Activated CD8-positive, alpha-beta memory T cell treated with anti-CD3 and anti-CD28 coated beads, Interleukin-2, amount 50 U/mL, for 48 hours (primary cell): ENCODE measurements at places on chromosomes 6 and 20.
A peak's percentile ranks its signal among the peaks of the same experiment; 100 is the strongest.

DNA sequence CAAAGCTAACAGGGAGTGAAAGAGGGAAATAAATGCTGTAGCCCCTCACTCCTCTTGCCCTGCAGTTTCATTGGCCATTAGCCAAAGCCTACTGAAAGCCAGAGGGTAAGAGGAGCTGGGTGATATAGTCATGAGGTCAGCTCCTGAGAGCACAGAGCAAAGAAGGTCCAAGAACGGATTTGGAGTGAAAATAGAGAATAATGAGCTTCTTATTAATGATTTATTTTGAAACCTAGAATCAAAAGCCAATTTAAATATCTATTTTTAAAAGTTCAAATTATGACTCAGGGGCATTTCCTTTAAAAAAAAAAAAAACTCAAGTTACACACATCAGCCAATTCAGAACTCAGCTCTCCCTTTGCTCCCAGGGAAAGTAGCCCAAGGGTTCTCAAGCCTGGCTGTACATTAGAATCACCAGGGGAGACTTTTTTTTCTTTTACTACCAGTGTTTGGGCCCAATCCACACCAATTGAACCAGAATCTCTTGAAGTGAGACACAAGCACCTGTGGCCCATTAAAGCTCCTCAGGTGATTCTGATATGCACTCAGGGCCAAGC is 79.1 kb downstream of the SNAP25 start:
- no peak for DNase-seq

- no peak for DNase-seq
Observed at GRCh38 chr6:111263837-111264236, 176.5 kb downstream of the SLC16A10 start.

DNA sequence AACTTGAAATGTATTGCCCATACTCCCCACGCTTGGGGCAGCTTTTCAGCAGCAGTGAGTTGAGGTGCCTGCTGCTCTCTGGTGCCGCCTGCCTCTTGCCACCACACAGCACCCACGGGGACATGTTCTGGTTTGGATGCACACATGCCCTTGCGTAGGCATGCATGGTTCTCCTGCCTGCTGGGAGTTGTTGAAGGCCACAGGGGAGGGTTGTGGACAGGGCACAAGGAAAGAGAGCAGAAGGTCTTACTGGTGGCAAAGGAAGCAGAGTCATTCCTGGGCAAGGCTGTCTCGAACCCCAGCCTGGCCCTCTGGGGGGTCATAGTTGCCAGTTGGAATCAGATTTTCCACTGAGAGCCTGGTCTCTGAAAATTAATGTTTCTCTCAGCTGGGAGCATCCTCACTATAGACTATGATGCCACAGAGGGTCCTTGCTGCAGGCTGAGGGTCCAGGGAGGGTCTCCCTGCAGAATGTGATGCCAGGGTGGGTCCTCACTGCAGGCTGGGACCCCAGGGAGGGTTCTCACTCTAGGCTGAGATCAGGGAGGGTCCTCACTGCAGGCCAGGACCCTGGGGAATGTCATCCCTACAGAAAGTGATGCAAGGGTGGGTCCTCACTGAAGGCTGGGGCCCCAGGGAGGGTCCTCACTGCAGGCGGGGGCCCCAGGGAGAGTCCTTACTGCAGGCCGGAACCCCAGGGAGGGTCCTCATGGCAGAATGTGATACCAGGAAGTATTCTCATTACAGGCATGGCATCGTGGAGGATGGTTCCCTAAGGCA is 59.2 kb downstream of the TOX2 start:
- DNase-seq: no peak

GRCh38 chr20:36236786-36237121 is 476 bp downstream of the AAR2 start:
- no peak for DNase-seq

DNA sequence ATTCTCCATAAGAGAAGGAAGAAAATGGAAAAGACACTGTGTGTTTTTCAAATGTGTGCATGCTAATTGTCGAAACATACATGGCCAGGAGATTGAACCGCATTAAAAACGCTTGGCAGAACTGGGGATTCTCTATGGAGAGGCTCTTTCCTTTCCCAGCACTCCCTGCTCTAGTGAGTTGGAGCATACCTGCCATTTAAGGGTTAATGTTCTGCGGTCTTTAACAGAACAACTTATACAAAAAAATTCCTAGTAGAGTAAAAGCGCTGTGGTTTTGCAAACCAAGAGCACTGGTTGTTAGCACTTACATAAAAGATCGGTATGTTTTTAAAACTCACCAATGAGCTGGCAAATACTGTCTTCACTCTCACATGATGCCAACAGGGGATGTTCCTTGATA is 1.5 kb downstream of the TAGAP start:
- no peak for DNase-seq

DNA sequence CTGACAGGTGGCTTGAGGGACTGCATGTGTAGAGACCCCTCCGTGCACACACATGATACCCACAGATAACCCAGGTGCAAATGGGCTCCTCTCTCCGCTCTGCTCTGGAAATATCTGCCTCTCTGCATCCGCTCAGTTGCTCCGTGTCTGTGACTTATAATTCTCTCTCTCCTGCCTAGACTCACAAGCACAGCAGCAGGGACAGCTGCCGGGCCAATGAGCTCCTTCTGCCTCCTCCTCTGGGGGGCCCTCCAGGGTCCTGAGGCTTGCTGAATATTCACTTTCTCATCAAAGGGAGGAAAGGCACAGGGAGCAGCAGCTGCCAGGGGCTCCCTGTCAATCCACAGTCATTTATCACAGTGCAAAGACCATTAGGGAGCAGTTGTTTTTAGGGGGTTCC is 24.1 kb downstream of the LRFN2 start:
- DNase-seq: no peak

DNA sequence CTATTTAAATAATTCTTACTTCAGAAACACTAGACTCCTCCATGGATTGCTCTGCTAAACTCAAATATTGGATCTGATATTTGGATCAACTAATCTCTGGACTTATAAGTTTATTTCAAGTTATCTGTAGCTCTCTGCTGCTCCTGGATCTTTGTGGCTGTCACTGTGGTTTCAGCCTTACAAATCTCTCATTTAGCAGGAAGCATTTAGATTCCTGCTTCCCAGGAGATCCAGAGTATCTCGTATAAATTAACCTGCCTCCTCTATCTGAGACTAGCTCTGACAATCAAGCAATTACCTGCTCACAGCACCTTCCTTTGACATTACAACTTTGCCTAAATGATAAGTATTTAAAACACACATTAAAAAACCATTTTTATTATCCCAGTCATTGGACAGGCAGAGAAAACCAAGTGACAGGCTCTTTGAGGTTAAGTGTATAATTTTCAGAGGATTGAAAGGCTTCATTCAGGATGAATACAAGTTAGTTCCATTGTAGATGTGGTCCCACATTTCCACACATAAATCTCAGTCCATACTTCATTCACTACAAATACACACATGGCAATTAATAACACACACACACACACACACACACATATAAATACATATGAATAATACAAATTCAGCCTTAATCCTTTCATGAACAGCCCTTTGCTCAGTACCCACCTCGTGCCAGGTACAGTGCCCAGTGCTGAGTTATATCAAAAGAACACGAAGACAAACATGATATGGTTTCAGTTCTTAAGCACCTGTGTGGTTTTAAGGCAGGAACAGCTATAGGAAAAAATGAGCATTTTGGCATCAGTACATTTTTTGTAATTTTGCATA is 55.5 kb upstream of the PLCB1 start:
- DNase-seq: no peak

GRCh38 chr6:135075018-135075417 is 20.4 kb upstream of the HBS1L start:
- DNase-seq: no peak

- no peak for DNase-seq
Observed at GRCh38 chr6:158708239-158708638, 58.4 kb downstream of the SYTL3 start.

- no peak for DNase-seq
Observed at GRCh38 chr6:137811916-137812553, 55.0 kb upstream of the TNFAIP3 start.

DNA sequence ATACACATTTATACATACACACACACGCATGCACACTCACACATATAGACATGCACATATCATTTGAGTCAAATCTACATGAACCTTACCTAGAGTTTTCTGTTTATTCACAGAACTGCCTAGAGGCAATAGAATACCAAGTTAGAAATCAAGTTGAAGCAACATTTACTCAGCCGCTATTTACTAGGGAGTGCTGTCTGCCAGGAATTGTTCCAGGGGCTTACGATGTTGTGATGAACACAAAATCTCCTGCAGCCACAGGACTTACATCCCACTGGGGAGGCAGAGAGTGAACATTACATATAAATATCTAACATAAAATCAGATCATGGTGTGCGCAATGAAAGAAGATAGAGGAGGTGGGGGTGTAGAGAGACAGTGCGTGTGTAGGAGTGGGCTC is 80.4 kb downstream of the GCLC start:
- DNase-seq: no peak

- DNase-seq: peak; percentile 46
Observed at GRCh38 chr20:24698189-24698588, 228.8 kb downstream of the SYNDIG1 start.

- no peak for DNase-seq
Observed at GRCh38 chr20:19211661-19212468, 577 bp upstream of the SLC24A3 start.

GRCh38 chr6:131058236-131058635 is 4.8 kb downstream of the EPB41L2 start:
- no peak for DNase-seq

- DNase-seq: peak; percentile 51
Observed at GRCh38 chr20:24951536-24952083, 2.5 kb downstream of the CST7 start.

- DNase-seq: no peak
Observed at GRCh38 chr6:126941751-126942150, 176.7 kb upstream of the RSPO3 start.

DNA sequence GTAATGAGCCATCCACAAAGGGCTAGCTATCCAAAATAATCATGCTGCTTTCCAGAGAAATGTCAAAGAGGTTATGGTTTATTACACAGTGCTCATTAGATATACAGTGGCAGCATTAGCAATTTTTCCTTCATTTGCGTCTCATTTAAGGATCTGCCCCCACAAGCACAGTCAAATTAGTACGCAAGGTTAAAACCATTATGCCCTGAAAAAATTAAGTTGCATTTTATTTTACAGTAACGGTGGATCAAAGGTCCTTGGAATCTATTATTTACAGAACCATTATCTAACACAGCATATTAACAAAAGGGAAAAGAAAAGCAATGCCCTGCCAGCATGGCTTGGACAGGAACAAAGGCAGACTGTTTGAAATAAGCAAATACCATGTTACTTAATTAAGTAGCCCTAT is 144.8 kb downstream of the PDSS2 start:
- DNase-seq: no peak

DNA sequence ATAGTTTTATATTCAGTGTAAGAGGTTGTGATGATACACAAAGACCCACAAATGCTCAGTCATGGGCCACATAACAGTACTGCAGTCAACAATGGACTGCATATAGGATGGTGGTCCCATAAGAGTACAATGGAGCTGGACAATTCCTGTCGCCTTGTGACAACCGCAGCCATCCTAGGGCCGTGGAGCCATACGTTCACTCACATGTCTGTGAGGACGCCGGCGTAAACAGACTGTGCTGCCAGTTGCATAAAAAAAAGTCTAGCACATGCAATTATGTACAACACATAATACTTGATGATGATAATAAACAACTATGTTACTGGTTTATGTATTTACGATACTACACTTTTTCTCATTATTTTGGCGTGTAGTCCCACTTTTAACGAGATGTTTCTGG is 30.9 kb downstream of the BFSP1 start:
- DNase-seq: peak; percentile 36

- peak; percentile 67 for DNase-seq
Observed at GRCh38 chr20:25042531-25043498, 15.1 kb downstream of the ACSS1 start.

- DNase-seq: no peak
Observed at GRCh38 chr20:4009309-4009708, 6.0 kb downstream of the RNF24 start.

DNA sequence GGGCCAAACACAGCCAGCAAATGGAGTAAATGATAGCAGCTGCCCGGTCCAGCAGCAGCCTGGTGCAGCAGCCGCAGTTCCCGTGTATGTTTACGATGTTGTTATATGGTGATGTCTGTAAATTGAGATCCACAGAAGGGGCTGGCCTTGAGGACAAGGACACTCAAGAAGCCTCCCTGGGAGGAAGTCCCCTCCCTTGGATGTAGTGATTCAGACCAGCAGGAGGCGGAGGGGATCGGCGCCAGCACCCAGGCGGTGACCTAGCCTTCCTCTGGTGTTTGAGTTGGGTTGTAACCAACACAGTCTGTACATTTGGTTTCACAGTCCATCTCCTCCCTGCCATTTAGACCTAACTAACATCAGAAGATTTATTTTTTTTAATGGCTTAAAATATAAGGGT is 187.8 kb downstream of the SYNDIG1 start:
- no peak for DNase-seq

GRCh38 chr6:35343092-35343834 is 905 bp downstream of the PPARD start:
- DNase-seq: no peak

DNA sequence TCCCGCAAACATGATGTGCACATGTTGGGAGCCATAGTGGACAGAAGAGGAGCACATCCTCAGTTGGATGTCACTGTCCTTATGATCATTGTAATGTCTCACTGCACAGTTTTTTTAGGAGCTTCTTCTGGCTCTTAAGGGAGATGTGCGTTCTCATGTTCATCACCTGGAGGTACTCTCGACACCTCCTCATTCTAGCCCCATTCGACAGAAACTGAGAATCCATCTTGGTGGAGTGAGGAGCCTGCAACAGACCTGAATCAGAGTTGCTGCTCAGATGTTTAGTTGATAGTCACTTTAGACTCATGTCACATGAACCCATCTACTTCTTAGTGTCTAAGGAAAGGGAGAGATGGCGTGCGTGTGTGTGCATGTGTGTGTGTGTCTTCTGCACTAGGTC is 2.3 kb upstream of the BMP6 start:
- no peak for DNase-seq

DNA sequence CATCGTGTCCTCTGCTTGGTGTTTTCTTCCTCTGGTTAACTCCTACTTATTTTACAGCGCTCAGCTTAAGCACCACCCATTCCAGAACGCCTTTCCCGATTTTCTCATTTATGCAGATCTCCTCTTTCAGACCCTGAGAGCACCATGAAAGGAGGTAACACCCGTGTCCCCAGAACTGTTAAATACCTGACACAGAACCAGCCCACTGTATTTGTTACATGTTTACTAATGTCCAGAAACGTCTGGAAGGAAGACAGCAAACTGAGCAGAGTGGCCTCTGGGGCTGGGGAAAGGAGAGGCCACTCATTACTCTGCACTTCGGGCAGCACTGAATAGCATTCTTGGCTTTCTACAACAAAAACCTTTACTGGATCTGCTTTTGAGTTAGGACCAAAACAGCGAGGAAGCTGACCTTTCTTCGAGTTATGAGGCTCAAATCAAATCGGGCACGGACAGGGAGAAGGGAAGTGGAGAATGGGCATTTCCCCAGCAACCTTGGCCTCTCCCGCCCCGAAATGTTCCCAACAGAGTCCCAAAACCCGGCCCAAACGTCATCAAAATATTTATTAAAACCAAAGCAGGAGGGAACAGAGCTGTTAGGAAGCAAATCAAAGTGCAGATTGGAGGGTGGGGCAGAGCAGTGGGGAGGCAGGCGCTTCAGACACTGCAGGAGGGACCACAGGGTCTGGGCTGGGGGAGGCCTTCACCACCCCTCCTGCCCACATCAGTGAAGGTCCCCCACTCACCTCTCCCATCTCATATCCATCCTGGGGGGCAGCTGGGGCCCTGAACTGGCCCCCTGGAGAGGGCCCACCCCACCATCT is 1.1 kb upstream of the NECAB3 start:
- no peak for DNase-seq
